HS-5 (cell line): ENCODE measurements at places on chromosomes 2 and 18.

- peak; percentile 83 for DNase-seq
Observed at GRCh38 chr2:216195565-216196029, 86.4 kb downstream of the XRCC5 start.

GRCh38 chr18:74140582-74140981 is 7.1 kb downstream of the FBXO15 start:
- DNase-seq: no peak

GRCh38 chr18:10329101-10329500 is 125.3 kb upstream of the APCDD1 start:
- no peak for DNase-seq

DNA sequence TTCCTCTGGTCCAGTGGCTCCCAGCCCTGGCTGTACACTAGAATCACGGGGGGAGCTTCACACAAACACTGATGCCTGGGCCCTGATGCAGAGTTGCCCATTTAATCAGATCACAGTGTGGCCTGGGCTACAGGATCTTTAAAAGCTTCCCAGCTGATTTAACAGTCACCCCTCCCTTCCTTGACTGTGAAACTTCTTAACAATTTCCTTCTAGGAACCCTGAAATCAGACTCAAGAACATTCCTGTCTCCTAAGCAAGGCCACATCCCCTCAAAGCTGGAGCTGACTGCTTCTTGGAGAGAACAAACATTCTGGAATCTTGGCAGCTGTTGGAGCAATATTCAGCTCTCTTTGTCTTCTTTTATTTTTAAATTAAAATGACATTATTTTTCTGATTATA is 88.7 kb downstream of the ADD2 start:
- DNase-seq: no peak

DNA sequence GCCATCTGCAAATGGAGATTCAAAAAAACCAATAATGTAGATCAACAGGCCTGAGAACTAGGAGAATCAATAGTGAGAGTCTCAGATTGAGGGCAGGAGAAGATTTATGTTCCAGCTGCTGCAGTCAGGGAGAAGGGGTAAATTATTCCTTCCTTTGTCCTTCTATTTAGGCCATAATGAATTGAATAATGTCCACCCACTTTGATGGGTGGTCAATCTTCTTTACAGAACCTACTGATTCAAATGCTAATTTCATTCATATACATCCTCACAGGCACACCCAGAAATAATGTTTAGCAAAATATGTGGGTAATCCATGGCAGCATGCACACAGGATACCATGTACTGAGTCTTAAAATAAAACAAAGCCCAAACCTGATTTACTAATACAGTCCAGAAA is 695.3 kb upstream of the REG3G start:
- no peak for DNase-seq

- no peak for DNase-seq
Observed at GRCh38 chr2:218021536-218022071, 18.8 kb upstream of the TNS1 start.

GRCh38 chr2:85734015-85734414 is 19.8 kb upstream of the ATOH8 start:
- DNase-seq: no peak

DNA sequence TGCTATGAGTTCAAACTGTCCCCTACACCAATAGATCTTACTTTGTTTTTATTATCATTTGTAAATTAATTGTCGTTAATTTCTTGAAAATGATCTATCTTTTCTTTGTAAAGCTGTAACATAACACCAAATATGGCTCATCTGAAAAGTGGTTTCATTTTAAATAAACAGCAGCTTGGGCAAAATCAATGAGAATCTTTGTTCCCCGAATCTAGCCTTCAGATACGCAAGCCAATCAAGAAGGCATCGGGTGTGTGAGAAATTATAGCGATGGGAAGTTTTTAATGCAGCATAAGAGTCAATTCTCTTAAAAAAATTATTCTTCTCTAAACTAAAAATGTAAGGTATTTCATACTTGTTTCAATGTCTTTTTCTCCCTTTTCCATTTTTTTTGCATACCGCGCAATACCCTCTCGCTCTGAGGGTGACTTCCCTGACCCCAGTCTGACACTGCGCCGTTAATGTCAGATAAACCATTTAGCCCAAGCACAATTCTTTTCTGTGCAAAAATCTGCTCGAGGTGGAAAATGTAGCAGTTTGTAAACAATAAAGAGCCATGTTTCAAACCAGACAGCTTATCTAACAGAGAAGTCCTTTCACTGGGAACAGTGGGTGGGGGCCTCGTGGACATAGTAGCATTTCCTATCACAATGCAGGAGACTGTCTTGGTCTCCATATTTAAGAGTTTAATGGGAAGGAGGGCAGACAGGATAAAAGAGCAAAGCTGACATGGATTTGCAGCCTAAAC is 129.4 kb downstream of the TCF4 start:
- DNase-seq: no peak

- DNase-seq: peak; percentile 34
Observed at GRCh38 chr18:48263914-48264902, 145.0 kb downstream of the ZBTB7C start.

DNA sequence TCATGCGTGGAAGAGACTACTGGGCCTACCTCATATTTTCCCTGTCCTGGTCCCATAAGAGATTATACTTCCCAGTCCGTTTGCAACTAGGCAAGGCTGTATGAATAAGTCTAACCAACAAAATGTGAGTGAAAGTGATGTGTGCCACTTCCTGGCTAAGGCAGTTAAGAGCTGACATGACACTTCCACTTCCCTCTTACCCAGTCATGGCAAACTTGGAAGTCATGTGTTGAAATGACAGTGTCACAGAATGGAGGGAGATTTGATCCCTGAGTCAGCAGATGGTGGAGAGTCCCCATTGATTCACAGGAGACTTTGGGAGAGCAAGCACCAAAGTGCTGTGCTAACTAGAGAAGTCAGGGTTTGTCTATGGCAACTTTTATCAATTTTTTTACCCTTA is 36.4 kb downstream of the TACR1 start:
- DNase-seq: no peak

- DNase-seq: no peak
Observed at GRCh38 chr18:8982416-8983183, 119.9 kb upstream of the NDUFV2 start.

GRCh38 chr18:7642331-7642890 is 75.3 kb downstream of the PTPRM start:
- no peak for DNase-seq

DNA sequence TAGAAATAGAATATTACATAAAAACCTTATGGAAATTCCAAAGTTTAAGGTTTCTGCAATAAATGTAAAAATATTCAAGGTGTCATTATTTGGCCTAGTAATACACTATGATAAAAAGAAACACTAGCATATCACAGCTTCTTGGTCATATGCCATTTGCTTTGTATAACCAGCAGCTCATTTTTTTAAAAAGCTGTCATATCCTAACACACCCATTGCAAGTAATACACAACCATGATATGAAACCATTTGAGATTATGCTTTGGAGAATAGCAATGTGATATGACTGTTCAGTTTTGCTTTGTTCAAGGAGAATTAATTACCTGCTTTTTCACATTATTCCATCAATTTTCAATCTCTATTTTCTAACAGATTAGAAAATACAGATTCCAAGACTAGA is 149.0 kb downstream of the IKZF2 start:
- no peak for DNase-seq

DNA sequence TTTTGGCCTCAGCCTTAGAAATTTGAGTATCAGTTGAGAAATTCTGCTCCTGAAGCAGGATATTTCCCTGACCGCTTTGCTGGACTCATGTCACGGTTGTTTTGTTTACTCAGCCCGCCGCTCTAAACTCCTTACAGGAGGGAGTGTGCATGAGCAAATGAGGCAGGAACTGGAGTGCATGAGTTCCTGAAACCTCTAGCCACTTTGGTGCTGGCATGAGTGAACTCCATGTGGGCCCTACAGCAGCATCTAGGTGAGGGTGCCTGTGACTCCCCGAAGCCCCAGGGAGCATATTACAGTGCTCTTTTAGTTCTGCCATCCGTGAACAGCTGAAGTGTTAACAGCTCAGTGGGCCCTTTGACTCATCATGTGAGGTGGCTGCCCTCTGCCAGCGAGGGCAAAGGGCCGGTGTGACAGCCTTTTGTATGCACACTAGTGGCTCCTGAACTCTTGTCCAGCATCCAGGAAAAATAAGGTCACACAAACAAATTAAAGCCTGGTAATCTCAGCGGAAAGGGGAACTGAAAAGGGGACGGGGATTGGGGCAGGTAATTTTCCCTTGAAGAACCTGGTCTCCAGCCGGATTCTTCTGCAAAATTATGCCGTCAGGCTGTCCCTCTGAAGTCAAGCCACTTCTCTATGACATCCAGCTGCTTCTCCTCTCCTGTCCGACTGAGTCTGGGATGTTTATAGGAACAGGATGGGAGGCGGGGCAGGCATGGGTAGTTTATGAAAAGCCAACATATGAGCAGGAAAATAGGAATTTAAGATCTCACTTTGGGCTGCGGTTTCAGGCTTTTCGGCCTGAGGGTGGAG is 1668.7 kb downstream of the SUCLG1 start:
- DNase-seq: peak; percentile 33

DNA sequence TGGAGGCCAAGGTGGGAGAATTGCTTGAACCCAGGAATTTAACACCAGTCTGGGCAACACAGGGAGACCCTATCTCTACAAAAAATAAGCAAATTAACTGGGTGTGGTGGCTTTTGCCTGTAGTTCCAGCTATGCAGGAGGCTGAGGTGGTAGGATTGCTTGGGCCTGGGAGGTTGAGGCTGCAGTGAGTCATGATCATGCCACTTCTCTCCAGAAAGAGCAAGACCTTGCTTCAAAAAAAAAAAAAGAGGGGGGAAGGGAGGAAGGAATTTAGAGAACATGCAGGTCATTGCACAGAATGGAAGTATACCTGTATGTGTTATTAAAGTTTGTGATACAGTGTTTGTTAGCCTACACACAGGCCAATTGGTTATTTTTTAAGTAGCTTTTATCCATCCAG is 25.8 kb downstream of the PKP4 start:
- DNase-seq: no peak
